ENCODE measurements at places on chromosomes 4 and X.
A peak's percentile ranks its signal among the peaks of the same experiment; 100 is the strongest.

- no peak for DNase-seq
These were observed 36.7 kb upstream of the PLK4 start for GRCh38 chr4:127843704-127844600.

- no peak for DNase-seq
These were observed 103.5 kb downstream of the LNX1 start for GRCh38 chr4:53487766-53488165.

- DNase-seq = no peak
These were observed 39.1 kb downstream of the HAND2 start for GRCh38 chr4:173490817-173491528.

GRCh38 chr4:188154668-188155405, 15.6 kb downstream of the TRIML1 start:
- no peak for DNase-seq

- no peak for DNase-seq
These were observed 23.8 kb downstream of the NUDT6 start for GRCh38 chr4:122898370-122899150.

DNA sequence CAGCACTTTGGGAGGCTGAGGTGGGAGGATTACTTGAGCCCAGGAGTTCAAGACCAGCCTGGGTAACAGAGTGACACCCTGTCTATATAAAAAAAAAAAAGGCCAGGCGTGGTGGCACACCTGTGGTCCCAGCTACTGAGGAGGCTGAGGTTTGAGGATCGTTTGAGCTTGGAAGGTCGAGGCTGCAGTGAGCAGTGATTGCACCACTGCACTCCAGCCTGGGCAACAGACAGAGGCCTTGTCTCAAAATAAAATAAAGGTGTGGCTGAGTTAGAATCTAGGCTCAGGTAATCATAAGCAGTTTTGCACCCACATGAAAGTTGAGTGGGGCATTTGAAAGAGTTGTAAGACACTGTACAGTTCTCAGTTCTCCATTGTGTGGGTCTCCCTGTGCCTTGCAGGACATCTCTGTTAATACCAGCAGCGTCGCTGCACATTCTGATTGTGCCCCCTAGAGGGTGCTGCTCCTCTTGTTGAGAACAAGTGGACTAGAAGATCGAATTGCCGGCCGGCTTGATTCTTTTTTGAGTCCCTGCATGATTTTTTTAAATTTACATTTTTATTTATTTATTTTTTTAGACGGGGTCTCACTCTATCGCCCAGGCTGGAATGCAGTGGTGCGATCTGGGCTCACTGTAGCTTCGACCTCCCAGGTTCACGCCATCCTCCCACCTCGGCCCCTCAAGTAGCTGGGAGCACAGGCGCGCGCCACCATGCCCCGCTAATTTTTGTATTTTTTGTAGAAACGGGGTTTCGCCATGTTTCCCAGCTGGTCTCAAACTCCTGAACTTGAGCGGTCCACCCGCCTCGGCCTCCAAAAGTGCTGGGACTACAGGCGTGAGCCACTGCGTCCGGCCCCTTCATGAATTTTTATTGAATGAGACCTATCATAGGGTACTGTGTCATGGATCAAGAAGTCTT, 73.6 kb upstream of the RBMX start:
- DNase-seq = peak; percentile 65

- no peak for DNase-seq
These were observed 347.1 kb downstream of the FBXW7 start for GRCh38 chr4:152188801-152189200.

DNA sequence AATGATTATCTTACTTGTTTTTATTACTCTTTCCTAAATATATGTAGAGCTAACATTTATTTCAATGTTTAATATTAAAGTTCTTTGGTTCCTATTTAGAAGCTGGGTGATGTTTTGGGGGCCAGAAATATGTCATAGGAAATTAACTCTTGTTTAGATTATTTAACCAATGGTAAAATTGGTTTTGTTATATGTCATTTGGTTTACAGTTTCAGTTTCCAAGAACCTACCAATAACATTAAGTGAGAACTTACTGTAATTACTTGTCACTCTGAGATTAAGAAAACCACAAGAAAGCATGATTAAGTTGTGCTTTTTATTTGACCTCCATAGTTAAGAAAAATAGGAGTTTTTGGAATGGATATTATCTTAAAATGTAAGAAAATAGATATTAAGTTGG, 121.2 kb downstream of the NDST3 start:
- no peak for DNase-seq

DNA sequence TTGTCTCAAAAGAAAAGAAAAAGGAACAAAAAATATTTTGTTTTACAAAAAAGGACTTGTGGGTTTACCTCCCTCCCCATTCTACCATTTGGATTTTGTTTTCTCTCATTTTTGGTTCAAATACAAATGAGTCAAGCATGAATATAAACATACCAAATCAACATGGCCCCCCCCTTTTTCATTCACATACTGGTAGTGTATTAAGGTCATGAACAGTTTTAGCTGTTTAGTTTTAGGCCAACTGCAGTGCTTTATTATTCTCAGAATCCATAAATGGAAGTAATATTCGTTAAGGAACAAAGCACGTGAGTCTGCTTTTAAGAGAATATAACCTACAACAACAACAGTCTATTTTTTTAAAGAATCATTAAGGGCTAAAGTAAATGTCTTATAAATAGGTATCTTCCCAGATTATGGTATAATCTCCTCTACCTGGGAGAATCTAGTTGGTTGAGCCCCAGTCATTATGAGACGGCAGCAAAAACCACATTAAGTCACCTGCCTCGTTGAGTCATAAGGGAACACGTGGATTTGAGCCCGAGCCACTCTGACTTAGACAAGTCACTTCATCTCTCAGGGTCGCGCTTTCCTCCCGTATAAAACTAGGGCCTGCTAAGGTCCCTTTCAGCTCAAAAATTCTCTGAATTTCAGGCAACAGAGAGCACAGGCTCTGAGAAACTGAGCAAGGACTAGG, 26.7 kb downstream of the BCLAF3 start:
- DNase-seq = no peak

DNA sequence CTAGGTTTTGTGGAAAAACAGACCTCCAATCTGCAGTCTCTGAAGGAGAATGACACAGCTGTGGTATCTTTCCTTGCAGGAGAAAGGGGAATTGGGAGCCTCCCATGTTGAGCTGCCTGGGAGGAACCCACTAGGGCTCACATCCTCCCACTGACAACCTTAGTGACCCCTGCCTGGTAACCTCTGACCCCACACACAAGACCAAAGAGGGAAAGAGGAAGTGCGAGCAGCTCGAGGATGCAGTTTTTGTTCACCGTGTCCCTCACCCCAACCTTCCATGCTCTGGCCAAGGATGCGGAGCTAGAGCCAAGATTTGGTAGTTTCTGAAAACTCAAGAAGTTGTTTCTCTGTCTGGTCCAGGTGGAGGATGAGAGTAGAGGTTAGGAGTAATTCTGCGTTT, 5.4 kb upstream of the ZXDA start:
- no peak for DNase-seq

DNA sequence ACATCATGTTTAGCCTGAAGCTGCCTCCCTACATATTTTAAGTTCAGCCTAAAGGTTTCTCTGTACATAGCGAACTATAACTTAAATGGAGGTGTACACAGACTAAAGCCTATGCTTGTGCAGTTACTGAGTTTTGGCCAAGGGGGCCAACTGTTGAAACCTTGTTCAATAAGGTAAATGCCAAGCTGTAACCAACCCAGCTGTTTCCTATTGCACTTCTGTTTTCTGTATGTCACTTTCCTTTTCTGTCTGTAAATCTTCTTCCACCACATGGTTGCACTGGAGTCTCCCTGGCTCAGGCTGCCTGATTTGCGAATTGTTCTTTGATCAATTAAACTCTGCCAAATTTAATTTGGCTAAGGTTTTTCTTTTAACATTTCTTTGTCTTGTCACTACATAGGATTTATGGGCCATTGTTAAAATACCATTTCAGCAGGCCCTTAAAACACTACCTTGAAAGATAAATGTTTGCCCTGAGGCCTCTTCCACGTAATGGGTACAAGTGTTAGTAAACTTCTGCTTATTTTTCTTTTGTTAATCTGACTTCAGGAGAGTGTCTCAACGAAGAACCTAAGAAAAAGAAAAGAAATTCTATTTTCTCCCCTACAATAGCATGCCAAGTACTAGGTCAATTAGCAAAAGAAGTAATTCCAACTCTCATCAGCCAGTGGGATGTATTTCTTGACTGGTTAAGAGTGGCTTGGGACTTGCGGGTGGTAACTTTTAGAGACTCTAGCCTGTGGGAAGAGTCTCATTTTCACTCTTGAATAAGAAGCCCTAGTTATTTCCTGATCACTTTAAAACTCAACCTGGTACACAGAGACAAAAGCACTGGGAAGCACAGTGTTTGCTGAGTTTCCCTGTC, 45.7 kb upstream of the PRSS12 start:
- no peak for DNase-seq

DNA sequence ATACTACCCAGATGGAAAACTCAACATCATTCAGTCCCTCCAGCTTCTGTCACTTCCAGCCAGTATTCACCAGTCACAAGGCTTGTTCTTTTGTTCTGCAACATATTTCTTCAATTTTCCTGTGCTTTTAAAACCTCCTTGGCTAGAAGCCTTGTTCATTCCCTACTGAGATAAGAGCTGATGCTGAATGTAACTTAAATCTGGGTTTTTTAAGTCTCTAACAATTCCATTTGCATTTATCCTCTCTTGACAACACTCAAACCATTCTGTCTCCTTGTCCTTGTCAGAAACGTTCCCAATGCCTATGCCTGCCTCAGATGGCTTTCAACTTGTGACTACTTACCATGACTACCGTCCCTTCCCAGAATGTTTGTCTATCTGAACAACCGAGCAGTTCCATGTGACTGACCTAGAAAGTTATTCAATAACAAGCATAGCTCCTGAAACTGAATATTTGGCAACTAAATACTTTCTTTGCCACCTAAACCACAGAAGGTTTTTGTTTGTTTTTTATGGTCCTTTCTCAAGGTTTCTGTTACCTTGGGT, 682.9 kb upstream of the GALNTL6 start:
- DNase-seq = no peak

GRCh38 chrX:53223068-53223693, 1.8 kb downstream of the KDM5C start:
- no peak for DNase-seq

All from WTC11 (cell line).